Stimulated activated CD4-positive, alpha-beta T cell treated with anti-CD3 and anti-CD28 coated beads, Interleukin-4, amount 100 ng/mL, for 1 hour (primary cell): ENCODE measurements at places on chromosomes 6 and 20.

- no peak for DNase-seq
Observed at GRCh38 chr6:15569035-15569995, 93.5 kb downstream of the DTNBP1 start.

- no peak for DNase-seq
Observed at GRCh38 chr20:60467078-60467477, 508.9 kb downstream of the CDH26 start.

GRCh38 chr20:36599912-36600345 is 5.7 kb upstream of the RAB5IF start:
- DNase-seq: no peak

GRCh38 chr6:110033101-110033500 is 55.0 kb downstream of the GPR6 start:
- no peak for DNase-seq

- peak; percentile 7 for DNase-seq
Observed at GRCh38 chr6:160733050-160733646, 31.1 kb downstream of the PLG start.

DNA sequence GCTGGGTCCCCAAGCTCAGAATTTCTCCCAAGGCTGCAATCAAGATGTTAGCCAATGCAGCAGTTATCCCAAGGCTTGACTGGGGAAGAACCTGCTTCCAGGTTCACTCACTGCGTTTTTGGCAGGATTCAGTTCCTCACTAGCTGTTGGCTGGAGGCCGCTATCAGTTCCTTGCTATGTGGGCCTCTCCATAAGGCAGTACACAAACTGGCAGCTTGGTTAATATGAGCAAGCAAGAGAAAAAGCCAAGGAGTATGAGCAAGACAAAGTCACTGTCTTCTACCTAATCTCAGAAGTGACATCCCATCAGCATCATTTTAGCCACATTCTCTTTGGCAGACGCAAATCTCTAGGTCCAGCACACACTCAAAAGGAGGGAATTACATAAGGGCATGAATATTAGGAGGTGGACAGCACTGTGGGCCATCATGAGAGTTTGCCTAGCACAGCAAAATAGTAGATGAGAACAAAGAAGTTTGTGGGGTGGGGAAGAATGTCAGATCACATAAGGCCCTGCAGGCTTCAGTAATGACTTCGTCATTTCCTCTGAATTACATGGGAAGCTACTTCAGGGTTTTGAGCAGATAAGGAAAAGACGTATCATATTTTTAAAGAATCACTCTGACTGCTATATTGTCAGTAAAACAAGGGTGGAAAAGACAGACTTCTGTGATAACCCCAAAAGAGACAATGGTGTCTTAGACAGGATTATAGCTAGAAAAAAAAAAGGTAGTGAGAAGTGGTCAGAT is 25.5 kb downstream of the LMBRD1 start:
- no peak for DNase-seq

DNA sequence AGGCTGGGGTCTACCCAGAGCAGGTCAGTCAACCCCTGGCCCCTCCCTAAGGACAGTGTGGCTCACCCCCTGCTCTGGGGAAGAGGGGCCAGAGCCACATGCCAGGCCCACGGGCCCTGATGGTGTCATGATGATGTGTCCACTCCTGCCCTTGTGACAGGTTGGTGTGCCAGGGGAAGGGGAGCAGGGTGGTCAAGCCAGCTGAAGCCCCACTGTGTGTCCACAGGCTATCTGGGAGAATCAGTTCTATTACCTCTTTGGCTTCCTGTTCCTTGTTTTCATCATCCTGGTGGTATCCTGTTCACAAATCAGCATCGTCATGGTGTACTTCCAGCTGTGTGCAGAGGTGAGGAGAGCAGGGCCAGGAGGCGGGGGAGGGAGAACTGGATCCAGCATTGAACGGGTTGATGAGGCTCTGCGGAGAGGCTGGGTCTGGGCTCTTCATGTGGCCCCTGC is 47.7 kb downstream of the PLAGL2 start:
- no peak for DNase-seq

DNA sequence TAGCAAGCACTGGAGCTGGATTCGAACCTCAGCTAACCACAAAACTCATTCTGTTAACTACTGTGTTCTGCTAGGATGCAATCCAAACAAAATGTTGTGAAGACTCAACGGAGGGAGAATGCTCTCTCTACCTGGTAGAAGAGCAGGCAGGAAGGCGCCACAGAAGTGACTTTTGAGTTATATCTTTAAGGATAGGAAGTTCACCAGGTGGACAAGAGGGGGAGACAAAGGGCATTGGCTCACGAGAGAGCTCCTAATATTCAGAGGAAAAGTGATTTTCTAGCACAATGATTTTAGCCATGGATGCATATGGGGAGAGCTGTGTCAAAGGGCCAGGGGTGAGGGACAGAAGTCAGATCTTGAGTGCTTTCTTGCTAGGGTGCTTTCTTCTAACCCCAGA is 108.4 kb upstream of the MAFB start:
- no peak for DNase-seq
